Hepatocyte (in vitro differentiated cells): ENCODE measurements at places on chromosomes 2 and 18.

DNA sequence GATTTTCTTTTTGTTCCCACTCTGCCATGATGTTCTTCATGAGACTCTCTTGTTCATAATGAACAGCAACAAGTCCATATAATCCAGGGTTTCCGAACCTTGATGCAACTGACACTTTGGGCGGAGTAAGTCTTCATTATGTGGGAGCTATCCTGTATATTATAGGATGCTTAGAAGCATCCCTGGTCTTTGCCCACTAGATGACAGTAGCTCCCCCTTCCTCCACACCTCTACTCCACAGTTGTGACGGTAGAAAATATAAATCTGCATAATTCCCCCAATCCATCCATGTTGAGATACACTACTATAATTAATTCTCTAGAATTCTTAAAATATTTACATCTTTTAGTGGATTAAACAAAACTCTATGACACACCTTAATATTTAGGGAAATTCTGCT lies 482.2 kb upstream of the CELF4 start:
- DNase-seq, result no peak

GRCh38 chr2:47310801-47311560 lies 92.0 kb upstream of the MSH2 start:
- DNase-seq, result no peak

DNA sequence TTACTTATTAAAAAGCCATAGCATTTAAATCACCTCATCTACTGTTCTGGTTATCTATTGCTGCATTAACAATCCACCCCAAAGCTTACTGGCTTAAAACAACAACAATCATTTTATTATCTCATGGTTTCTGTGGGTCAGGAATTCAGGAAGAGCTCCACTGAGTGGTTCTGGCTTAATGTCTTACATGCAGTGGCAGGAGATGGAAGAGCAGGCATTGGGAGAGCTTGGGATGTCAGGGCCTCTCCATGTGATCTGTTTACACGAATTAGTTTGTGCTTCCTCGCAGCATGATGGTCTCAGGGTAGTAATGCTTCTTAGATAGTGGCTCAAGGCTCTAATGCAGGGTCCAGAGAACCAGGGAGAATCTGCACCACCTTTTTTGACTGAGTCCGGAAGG lies 14.4 kb upstream of the REL start:
- no peak for DNase-seq

GRCh38 chr2:43611987-43612894 lies 16.4 kb upstream of the THADA start:
- peak; percentile 80 for DNase-seq

- DNase-seq, result no peak
These were observed 221.4 kb upstream of the EPAS1 start for GRCh38 chr2:46075848-46076247.

DNA sequence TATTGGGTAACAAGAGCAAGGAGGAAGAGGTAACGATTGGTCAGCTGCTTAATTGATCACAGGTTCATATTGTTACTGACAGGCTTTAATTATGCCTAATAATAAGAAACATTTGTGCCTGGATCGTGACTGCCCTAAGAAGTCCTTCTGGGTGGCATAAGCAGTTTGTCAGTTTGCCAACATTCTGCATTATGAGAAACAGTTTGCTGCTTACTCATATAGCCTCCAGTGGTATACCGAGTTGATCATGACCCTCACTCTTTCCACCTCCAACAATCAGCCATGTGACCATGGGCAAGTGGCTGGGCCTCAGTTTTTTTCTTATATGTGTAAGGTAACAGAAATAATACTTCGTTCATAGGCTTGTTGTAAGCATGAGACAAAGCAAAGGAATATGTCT lies 96.6 kb upstream of the CABLES1 start:
- DNase-seq, result peak; percentile 19

GRCh38 chr18:48602759-48603390 lies 64.0 kb downstream of the CTIF start:
- DNase-seq, result no peak

GRCh38 chr18:27605107-27605834 lies 420.2 kb upstream of the CHST9 start:
- peak; percentile 92 for DNase-seq

DNA sequence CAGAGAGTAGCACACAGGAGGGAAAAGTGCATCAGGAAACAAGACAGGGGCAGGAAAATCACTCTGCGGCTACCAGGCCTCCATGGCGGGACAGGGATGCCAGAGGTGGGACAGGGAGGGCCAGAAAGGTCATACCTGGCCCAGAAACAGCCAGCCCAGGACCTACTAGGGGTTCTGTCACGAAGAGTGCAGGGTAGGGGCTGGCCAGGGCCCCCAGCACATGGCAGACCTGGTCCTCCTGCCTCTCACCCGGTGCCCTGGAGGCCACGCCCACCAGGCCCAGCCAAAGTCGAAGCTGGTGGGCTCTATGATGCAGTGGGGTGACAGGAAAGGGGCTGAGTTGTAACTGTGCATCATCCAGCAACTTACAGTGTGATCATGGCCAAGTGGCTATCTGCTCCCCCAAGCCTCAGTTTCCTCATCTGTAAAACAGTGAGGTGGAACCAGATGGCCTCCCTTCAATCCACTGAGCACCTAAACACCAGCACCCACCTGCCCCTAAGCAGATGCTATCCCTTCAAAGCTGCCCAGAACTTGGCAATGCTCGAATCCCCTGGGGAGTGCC lies 10.6 kb downstream of the CYP26B1 start:
- no peak for DNase-seq

DNA sequence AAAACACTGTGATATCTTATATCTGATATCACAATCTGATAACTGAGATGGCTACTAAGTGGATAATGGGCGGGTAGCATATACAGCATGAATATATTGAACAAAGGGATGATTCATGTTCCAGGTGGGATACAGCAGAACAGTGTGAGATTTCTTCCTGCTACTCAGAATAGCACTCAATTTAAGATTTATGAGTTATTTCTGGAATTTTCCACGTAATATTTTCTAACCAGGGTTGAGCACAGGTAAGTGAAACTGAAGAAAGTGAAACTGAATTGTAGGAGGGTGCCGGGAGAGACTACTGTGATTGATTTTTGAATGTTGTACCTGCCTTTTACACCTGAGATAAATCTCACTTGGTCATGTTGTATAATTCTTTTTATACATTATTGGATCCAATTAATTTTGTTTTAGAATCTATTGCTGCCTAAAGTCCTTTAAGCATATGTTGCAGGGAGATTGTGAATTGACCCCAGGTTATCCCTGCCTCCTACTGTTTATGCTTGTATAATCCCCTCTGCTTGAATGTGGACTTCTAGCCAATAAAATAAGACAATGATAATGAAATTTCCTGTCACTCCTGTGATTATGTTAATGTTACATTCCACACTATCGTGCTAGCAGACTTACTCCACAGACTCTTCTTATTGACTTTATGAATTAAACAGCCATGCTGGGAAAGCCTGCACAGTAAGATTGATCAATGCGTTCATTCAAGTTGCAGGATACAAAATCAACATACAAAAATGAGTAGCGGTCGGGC lies 67.6 kb upstream of the RBBP8 start:
- DNase-seq, result no peak

GRCh38 chr18:49855711-49856415 lies 42.5 kb upstream of the ACAA2 start:
- no peak for DNase-seq

DNA sequence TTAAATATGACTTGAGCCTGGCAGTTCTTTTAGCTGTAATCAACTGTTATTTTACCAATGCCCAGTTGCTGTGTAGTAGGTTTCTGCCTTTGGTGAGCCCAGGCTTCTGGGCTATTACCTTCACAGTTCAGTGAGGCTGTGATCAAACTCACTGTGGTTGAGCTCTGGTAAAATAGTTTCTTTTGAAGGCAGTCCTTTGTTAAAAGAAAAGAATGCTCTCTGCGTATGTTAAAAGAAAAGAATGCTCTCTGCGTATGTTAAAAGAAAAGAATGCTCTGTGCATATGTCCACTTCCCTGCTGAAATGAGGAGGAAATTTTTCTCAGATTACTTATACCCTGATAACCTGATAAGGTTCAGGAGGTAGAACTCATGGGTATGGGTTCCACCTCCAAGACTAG lies 244.3 kb downstream of the RNF144A start:
- no peak for DNase-seq
